AG20443 (cell line): ENCODE measurements at places on chromosomes 6 and 20.

- DNase-seq = no peak
Measured at GRCh38 chr6:111766201-111766857, 106.9 kb downstream of the FYN start.

- DNase-seq = no peak
Measured at GRCh38 chr6:23584134-23584763, 541.8 kb upstream of the NRSN1 start.

DNA sequence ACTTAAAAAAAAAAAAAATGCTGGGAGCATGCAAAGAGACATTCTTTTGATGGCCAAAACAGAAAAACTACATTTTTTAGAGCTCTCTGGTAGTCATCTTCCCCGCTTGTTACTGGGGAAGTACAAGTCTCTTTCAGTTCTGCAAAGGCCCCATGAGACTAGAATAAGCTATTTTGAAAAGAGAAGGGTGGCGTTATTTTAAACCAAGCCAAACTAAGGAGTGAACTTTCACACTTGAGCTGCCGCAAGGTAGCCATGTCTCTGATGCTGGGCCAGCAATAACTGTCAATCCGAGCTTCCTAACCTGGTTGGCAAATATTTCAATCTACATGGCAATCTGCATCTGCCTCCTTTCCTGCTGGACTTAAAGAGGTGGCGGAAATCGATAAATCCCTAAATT, 96.7 kb downstream of the L3MBTL3 start:
- no peak for DNase-seq

DNA sequence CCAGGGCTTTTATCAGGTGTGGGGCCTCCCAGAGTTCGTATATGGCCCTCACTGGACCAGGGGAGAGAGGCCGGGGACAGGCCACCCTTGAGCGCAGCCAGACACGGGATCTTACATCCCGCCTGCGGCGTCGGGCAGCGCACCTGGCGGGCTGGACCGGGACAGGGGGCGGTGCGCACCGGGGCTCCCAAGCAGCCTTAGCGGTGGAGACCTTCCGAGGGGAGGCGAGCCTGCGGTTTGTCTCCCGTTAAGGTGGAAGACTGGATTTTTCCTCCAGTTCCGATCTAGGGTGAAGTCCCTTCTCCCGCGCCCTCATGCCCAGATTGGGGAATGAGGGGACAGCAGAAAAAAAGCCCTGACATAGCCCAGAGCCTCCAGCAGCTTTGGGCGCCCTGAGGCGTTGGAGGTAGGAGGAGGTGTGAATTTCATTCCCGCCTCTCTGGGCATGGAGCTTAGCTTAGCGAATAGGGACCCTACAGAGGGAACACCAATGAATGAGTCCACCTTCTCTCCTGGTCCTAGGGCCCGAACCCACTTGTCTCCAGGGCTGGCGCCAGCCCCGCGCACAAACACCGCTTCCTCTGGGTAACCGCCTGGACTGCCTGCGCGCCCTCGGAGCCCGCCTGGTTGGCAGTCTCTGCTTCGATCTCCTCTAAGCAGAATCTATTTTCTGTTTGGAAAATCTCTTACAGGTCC, 6.7 kb upstream of the LAMP5 start:
- DNase-seq = no peak

GRCh38 chr20:44615876-44616603, 33.7 kb downstream of the PKIG start:
- DNase-seq = no peak

GRCh38 chr6:36226438-36227047, 30.0 kb downstream of the BRPF3 start:
- DNase-seq = no peak

DNA sequence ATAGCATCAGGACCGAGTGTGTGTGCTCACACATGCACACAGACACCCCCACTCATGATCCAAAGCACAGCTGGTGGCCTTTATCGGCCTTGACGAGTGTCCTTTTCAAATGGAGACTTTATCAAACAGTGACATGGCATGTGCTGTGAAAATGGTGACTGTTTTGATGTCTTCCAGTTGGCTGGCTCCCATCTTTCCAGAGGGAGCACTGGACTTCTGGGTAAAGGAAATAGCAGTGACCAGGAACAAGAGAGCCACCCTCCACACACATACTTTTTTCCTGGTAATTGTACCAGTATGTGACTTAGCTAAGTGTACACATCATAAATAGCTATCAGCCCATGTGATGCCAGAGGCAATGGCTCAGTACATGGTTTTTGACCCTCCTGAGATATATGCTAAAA, 52.7 kb downstream of the ZDHHC14 start:
- DNase-seq = no peak

GRCh38 chr6:49815166-49815565, 28.1 kb upstream of the PGK2 start:
- DNase-seq = no peak

- no peak for DNase-seq
Measured at GRCh38 chr6:160106010-160106409, 15.6 kb upstream of the SLC22A1 start.

DNA sequence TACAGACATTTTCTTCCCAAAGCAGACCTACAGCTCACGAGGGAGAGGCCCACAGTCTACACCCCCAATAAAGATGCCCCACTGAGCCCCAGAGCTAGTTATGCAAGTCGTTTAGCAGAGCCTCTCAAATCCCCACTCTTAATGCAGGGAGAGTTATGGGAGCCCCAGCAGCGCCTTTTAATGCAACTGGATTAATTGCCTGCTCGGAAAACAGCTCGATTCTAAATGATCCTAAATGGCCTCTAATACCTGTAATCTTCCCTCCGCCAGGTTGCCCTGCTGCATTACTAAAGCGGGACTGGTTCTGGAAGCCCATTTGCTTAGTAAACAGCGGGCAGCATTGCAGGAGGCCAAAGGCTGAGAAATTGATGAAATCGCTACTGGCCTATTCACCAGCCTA, 656.9 kb downstream of the PTPRT start:
- DNase-seq = no peak

GRCh38 chr6:135876058-135876457, 24.6 kb downstream of the PDE7B start:
- no peak for DNase-seq

DNA sequence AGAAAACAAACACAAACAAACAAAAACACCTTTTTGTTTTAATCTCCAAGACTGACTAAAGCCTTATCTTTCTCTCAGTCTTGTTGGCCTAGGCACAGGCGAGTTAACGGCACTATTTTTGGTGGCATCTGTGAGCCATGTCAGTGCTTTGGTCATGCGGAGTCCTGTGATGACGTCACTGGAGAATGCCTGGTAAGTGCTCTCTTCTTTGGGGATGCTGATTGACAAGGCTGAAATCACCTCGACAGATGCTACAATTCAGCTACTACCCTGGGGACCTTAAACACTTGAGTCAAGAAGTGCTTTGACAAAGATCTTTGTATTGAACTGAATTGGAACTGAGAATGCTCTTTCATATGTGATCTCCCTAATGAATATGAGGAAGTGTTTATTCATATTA, 384.1 kb downstream of the LAMA2 start:
- DNase-seq = no peak

- no peak for DNase-seq
Measured at GRCh38 chr6:118228886-118229285, 319.2 kb upstream of the PLN start.

DNA sequence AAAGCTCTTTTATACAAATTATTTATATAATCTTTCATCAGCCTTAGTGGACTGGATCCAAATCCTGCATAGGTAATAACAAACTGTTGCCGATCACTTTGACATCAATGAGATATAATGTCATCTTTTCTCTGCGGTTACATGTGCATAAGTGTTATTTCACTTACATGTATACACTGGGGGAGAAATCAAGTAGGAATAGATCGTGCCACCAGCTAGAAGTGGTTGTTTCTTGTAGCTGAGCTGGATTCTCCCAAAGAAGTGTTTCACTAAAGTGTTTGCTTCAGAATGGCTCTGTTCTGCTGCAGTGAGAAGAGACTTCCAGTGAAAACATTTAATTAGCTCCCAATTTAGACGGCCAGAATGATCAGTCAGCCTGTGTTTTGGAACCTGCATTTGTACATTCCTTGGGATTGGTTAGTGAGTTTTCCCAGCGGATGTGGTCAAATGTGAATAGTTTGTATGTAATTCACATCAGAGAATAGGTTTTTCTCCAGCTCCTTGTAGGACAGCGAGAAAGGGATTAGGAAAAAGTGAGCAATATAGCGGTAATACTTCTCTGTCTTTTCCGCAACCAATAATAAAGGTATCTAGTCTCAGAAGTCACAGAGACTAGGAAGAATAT, 163.1 kb upstream of the CCN2 start:
- no peak for DNase-seq

DNA sequence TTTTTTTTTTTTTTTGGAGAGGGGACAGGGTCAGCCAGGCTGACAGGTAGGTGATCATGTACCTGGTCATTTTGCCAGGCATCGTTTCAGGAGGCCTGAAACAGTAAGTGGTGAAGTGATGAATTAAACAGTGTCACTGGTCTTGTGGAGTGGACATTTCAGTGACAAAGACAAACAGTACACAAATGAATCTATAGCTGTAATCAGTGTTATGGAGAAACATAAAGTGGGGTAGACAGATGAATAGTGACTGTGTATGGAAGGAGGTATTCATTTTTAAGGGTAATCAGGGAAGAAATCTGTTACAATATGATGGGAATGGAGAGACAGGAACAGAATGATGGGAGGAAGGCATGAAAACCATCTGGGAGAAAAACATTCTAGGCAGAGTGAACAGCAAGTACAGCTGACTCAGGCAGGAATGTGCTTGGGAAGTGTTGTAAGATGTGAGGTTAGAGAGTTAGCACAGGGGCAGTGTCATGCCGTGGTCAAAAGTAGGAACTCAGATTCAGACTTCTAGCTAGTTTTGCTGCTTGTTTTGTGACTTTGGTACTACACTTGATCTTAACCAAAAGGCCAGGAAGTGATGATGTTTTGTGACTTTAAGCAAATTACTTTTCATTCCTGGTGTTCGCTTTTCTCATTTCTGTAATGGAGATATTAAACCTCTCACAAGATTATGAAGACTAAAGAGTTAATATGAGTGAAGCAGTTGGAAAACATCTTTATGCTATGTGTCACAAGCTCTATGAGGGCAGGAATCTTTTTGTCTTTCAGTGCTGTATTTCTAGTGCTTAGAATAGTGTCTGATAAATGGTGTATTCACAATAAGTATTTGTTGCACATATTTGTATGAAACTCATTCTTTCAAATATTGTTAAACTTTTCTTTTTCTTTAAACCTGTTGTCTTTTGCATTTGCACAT, 43.4 kb downstream of the QKI start:
- peak; percentile 89 for DNase-seq

- DNase-seq = no peak
Measured at GRCh38 chr6:25872814-25873213, 1.2 kb downstream of the SLC17A3 start.

- no peak for DNase-seq
Measured at GRCh38 chr20:2871111-2871465, 2.2 kb upstream of the PTPRA start.

DNA sequence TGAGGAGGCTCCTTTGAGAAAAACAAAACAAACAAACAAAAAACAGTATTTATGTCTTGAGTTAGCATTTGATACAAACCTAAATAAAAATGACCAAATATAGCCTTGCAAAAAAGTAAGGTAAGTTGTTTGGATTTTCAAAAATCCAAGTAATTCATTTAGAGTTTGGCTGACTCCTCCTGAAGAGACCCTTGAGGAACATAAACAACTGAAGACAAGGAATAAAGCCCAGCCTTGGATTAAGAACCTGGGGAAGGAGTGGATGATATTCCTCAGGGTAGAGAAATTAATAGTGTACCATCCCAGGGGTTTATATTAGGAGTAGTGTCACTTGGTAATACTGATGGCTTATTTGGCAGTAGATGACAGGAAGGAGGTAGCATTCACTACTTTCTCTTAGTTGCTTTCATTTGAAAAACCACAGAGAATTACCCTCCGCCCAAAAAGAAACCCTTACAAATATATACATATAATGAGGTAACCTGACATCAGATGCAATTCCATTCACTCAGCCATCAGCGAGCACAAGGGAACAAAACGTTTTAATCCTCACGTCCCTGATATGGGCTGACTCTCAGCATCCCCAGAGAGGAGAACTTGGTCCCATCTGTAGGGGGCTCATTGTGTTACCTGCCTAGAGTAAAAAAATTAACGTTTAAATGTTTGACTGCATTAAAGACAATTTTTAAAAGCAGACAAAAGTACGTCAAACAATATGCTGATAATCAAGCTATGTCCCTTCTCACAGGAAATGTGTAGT, 57.0 kb downstream of the SOBP start:
- DNase-seq = no peak

DNA sequence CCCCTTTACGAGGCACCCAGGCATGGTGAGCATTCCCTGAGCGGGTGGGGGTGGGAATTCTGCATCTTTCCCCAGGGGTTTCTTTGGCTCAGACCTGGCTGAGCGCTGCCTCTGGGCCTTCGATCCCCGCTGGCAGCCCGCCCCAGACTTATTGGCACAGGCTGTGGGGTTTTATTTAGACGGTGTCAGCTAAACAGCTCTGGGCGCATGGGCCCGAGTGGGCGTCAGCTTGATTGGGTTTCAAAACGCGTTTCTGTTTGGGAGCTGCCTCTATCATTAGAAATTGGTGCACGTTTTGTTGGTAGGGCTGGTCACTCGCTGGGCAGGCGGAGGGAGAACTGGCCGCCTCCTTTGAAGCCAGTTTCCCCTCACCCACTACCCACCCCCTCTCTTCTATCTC, 21.0 kb downstream of the PMEPA1 start:
- no peak for DNase-seq

GRCh38 chr20:25225642-25226432, 22.0 kb upstream of the PYGB start:
- DNase-seq = no peak

DNA sequence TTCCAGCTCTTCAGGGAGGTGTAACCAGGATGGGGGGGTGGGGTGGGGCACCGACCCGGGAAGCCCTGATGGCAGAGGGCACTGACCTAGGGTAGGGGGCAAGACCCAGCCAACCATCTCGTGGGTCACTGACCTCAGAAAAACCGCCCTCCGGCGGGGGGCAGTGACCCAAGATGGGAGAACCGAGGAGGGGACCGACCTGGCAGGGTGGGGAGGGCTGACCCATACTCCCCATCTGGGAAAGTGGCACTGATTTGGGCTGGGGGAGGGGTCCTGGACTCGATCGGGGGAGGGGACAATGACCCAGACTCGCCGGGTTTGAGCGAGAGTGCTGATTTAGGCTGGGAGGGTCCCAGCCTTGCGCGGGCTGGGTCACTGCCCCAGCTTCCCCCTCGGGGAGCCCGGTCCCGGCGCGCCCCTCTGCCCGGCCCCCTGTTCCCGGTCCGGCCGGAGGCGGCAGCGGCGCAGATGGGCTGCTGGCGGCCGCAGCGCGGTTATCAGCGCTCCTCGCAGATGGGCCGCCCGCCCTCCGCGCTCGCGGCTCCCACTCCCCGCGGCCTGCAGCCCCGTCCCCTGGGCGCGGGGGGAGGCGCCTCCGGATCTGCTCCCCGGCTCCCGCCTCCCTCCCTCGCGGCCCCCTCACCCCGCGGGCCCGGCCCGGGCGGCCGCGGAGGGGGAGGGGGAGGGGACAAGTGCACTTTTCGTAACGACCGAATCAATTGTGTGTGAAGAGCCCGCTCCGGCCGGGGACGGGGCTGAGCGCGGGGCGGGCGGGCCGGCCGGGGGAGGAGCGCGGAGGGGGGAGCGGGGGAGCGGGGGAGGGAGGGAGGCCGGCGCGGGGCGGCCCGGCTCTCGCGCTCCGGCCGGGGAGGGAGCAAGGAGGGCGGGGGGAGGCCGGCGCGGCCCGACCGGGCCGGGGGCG, 2.2 kb downstream of the NOL4L start:
- peak; percentile 64 for DNase-seq

- DNase-seq = peak; percentile 45
Measured at GRCh38 chr6:137799950-137800568, 67.0 kb upstream of the TNFAIP3 start.

GRCh38 chr20:31861385-31862156, 8.8 kb downstream of the DUSP15 start:
- peak; percentile 85 for DNase-seq

GRCh38 chr20:1861347-1861976, 33.7 kb upstream of the SIRPA start:
- peak; percentile 49 for DNase-seq
